ENCODE measurements at places on chromosomes 1 and 21. TPM values are rescaled to one million over a fixed set of nuclear protein-coding genes. Genes with fewer than 3 reads are reported as not detected.

DNA sequence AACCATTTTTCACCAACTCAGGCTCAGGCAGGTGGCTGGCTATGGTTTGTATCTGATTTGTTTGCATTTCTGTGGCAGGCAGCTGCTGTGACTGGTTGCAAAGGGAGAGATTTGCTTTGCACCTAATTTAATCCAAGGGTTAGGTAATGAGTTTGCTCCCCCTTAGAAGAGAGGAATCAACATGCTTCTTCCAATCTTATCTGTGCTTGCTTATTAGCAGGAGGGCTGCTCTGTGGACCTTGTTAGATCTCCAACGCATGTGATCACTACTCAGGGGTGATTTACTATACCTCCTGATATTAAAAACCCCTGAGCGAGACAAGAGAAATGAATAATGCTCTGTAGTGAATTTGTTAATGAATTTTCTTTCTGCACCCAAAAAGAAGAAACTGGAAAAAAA is 20.5 kb downstream of the OLFML3 start:
- no peak overlapping the region for H3K27ac ChIP-seq
- peaks cover 10% of the 10 kb centered on the region for H3K27me3 ChIP-seq
- no peak overlapping the region for H3K4me3 ChIP-seq
- DNase-seq = no peak
- H3K36me3 ChIP-seq = no peaks in the 10 kb centered on the region

- no peak overlapping the region for H3K27ac ChIP-seq
- H3K27me3 ChIP-seq = no peaks in the 10 kb centered on the region
- no peaks in the 10 kb centered on the region for H3K36me3 ChIP-seq
- no peak overlapping the region for H3K4me3 ChIP-seq
Observed at GRCh38 chr1:207140536-207140935, 36.5 kb downstream of the C4BPA start.

RGS1 gene
- 12.0 TPM for total RNA-seq

GRCh38 chr1:191913260-191913977 is 244.8 kb upstream of the RGS18 start:
- no peaks in the 10 kb centered on the region for H3K4me1 ChIP-seq
- no peak for DNase-seq
- no peaks in the 10 kb centered on the region for H3K36me3 ChIP-seq
- no peaks in the 10 kb centered on the region for H3K27me3 ChIP-seq

GRCh38 chr1:66176012-66176715 is 357.8 kb upstream of the SGIP1 start:
- H3K36me3 ChIP-seq = peaks cover 13% of the 10 kb centered on the region
- H3K27me3 ChIP-seq = no peaks in the 10 kb centered on the region
- DNase-seq = no peak
- peaks cover 47% of the 10 kb centered on the region for H3K4me1 ChIP-seq
- no peak overlapping the region for H3K27ac ChIP-seq

DNA sequence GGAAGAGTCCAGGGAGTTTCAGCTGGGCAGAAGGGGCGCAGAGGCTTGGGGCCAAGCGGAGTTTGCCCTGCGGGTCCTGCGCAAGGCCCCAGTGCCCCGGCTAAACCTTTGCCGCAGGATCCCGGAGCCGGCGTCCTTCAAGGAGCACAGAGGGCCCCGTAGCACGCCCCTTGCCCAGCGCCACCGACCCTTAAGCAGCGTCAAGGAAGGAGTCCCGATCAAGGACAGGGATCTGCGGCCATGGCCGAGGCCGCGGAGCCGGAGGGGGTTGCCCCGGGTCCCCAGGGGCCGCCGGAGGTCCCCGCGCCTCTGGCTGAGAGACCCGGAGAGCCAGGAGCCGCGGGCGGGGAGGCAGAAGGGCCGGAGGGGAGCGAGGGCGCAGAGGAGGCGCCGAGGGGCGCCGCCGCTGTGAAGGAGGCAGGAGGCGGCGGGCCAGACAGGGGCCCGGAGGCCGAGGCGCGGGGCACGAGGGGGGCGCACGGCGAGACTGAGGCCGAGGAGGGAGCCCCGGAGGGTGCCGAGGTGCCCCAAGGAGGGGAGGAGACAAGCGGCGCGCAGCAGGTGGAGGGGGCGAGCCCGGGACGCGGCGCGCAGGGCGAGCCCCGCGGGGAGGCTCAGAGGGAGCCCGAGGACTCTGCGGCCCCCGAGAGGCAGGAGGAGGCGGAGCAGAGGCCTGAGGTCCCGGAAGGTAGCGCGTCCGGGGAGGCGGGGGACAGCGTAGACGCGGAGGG is 520 bp downstream of the CLIC6 start:
- H3K36me3 ChIP-seq = no peaks in the 10 kb centered on the region
- H3K27ac ChIP-seq = no peak overlapping the region
- peaks cover 72% of the 10 kb centered on the region for H3K27me3 ChIP-seq
- no peak for DNase-seq

GRCh38 chr1:44672254-44672955 is 1.9 kb downstream of the TMEM53 start:
- peaks cover 30% of the 10 kb centered on the region for H3K4me1 ChIP-seq
- no peak for DNase-seq
- peak overlapping the region; percentile 53 for H3K27ac ChIP-seq
- H3K27me3 ChIP-seq = no peaks in the 10 kb centered on the region
- H3K36me3 ChIP-seq = peaks cover 2% of the 10 kb centered on the region
